SW 1271 (cell line): ENCODE measurements at places on chromosomes 16 and 17.

DNA sequence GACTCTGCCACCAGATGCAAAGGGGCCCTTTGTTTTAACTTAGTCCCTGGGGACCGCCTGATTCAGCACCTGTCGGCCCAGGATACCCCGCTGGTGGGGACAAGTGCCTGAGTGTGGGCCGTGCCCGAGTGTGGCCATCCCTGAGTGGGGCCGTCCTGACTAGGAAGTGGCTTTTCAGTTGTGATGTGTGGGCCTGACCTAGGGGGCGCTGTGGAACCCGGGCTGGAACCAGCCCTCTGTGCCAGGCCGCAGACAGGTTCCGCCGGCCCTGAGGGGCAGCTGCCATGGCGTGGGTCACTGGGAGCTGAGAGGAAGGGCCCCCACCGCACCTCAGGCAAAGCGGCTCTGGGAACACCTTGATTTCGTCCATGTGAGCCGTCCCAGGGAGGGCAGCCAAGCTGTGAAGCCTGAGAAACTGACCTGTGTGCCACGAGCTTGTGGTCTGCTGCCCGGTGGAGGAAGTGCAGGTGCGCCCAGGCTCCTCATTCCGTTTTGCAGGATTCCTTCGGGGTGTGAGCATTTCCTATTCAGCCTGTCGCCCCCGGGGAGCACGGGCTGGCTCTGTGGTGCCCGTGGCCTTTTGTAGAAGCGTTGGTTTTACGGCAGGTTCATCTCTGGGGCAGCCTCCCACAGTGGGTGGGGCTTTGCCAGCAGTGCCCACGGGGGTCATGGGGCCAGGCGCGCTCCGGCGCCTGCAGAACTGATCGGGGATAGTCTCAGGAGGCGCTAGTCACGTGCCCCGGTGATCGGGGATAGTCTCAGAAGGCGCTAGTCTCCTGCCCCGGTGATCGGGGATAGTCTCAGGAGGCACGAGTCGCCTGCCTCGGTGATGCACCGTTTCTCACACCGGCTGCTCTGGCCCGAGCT is 5.3 kb downstream of the RPL13 start:
- no peak for DNase-seq

DNA sequence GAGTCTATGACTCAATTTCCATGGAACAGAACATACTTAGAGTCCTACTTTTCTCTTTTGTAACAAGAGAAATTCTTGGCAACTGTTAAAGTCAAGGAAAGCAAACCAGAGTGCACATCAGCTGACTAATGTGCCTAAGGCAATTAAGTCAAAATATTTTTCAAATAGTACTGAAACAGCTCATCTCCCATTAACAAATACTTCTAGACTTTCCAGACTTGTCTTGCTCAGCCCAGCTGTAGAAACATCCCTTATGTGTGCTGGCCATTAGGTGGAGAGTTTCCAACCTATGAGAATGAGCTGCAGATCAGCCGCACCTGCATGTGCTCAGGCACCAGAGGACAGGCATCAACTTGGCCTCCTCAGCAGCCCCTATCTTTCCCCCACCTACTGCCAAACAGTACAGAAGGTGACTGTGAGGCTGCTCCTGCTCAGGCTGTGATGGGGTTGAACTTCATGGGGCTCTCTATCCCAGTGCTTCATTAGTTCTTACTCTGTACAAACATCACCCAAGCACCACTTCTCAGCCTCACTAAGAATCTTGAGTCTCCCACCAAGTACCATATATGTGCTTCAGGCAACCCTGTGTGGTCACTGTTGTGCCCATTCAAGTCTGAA is 32.2 kb downstream of the TEX2 start:
- no peak for DNase-seq

DNA sequence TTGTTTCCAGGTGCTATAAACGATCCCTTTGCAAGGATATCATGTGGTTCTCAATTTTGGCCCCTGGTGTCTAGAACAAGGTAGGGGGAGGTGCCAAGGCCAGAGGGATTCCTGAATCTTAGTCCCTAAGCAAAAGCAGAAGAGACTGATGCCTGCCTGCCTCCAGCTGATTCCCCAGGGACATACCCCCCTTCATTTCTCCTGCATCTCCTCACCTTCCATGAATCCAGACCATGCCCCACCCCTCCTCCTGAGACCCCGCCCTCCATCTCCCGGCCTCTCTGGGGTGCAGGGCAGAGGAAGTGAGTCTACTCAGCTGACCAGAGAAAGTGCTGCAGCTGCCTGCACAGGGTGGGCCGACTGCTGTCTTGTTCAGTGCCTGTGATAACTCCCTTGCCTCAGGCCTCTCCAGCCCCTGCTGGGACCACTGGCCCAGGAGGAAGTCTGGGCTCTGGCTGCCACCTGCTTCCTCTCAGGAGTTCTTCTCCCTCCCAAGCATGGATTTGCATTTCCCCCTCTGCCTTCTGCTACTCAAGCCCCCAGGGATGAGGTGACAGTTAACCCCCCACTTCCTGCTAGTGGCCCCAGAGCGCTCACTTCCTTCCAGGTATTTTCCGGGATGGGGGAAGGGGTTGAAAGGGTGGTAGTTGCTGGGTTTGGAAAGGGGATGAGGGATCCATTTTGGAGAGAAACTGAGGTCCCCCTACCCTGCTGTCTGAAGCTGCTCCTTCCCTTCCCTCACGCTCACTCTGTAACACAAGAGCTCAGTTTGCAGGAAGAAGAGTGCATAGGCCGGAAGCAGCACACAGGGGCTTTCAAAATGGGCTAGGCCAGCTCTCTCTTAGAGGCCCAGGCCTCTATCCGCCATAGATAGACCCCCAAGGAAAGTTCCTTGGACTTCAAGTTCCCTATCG is 10.5 kb upstream of the TSPOAP1 start:
- DNase-seq = no peak

- DNase-seq = no peak
Observed at GRCh38 chr17:28372203-28372944, 880 bp downstream of the SARM1 start.

GRCh38 chr16:64390102-64390501 is 731.8 kb downstream of the CDH11 start:
- DNase-seq = no peak

DNA sequence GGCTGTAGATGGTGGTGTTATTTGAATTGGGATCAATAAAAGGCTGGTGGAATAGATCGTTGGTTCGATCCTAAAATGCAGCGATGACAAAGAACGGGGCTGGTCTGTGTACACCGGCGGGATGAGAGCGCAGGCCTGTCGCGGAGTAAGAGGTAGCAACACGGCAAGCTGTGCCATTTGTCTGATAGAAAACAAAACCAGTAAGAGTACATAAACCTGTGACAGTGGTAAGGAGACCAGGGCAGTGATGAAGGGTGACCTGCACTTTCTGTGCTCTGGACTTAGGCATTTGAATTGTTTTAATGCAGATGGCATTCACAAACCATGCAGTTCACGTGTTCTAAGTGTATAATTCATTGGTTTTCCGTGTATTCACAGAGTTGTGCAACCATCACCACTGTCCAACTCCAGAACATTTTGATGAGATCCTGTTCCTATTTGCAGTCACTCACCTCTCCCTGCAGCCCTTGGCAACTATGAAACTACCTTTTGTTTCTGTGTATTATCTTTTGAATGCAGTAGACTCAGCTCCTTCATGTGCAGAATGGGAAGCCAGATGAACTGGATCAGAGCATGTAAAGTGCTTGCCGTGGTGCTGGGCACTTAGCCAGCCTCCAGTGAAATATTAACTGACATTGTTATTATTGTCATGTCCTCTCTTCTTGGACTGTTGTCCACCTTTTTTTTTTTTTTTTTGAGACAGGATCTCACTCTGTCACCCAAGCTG is 286.1 kb downstream of the SNX29 start:
- no peak for DNase-seq

GRCh38 chr16:1426734-1427471 is 4.0 kb upstream of the PERCC1 start:
- no peak for DNase-seq

GRCh38 chr16:79595931-79596450 is 4.5 kb downstream of the MAF start:
- DNase-seq = no peak

DNA sequence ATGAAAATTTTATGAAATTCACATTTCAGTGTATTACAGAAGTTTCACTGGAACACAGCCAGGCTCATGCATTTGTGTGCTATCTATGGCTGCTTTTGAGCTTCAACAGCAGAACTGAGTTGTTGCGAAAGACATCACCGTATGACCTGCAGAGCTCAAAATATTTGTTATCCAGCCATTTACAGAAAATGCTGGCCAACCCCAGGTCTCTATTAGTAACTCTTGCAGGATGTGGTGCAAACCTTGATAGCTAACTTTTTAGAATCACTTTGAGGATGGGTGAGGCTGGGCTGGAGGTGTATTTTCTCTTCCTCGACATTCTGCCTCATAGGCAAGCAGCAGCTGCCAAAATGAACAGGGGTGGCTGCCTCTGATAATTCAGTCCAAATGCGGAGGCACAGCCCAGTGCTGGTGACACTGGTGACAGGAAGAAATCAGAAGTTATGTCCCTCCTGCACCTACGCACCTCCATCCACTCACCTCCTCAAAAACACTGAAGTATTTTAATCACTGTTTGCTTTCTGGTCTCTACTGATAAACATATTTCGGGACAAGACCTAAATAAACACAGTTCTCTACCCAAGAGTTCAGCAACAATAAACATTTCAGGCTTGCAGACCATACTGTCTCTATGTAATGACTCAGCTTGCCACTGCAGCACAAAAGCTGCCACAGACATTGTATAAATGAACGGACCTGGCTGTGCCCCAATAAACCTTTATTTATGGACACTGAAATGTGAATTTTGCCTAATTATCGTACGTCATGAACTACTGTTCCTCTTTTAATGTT is 28.5 kb downstream of the ARHGAP17 start:
- DNase-seq = no peak

- no peak for DNase-seq
Observed at GRCh38 chr16:61465285-61465684, 571.0 kb downstream of the CDH8 start.

GRCh38 chr16:87066133-87067002 is 250.8 kb downstream of the C16orf95 start:
- no peak for DNase-seq

DNA sequence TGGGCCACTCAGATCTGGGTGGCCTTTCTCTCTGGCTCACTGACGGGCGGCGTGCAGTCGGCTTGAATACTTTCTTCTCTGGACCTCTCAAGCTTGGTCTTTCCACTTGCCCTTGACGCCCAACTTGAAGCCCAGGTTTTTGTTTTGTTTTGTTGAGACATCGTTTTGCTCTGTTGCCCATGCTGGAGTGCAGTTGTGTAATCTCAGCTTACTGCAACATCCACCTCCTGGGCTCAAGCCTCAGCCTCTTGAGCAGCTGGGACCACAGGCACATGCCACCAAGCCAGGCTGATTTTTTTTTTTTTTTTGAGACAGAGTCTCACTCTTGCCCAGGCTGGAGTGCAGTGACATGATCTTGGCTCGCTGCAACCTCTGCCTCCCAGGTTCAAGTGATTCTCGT is 22.7 kb upstream of the KIF19 start:
- no peak for DNase-seq

DNA sequence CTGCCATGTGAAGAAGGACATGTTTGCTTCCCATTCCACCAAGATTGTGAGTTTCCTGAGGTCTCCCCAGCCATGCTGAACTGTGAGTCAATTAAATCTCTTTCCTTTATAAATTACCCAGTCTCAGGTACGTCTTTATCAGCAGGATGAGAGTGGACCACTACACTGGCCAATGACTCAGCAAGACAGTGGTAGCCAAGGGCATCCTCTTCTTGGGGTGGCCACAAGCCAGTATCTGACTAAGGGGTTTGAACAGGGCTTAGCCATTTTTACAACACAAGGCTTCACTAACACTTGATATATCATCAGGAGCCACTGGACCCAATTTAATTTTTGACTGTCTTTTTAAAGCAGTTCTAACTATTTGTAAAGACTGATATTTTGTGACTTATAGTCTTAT is 21.1 kb upstream of the KRT24 start:
- no peak for DNase-seq

GRCh38 chr16:49993579-49993978 is 31.4 kb upstream of the CNEP1R1 start:
- DNase-seq = no peak

DNA sequence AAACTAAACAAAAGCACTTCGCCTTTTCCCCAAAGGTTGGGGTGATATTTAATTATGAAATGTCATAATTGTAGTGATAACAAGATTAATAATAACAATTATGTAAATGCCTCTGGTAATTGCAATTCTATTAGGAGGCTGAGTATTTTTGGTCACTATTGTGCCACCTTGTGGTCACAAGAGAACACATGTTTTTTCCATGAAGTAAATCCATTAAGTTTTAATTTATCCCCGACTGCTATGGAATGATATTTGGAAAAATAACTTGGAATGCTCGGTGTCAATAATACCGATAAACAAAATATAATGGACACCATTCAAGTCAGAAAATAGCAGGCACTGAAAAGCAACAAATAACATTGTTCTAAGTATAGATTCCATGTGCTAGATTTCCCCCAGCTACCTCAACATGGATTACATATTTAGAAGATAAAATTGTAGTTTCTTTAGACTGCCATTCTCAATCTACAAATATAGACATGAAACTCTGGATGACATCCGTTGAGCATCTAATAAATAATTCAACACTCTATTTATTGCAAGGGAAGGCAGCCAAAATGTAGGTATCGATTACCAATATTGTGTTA is 25.0 kb upstream of the KCNJ2 start:
- no peak for DNase-seq

DNA sequence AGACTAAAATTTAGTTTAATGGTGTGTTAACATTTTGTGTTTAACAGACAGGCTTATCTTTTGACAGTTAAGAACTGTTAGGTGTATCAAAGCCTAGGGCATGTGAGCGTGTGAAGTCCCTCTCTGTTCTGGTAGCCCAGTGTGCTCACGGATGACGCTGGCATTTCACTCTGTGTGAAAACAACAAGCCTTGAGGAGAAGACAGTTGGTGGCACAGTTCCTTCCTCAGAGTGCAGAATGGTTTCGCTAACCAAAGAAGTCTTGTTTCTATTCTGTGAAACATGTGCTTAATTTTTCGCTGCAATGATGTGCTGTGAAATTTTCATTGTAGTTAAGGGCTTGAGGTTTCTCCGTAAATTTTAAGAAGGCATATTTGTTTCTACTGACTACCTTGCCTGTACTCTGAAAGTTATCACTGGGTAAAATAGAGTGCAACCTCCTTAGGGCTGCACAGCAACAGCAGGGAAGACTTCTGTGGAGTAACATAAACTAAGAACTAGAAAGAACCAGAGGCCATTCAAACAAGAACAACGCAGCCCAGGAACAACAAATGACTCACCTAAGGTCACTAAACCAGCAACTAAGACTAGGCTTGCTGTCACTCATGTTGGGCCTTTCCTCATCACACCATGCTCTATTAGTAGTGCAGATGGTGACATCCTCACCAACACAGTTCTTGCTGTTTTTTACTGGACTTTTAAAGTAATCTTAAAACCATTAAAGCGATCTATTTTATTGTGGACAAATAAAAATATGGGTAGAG is 33.4 kb downstream of the BRD7 start:
- DNase-seq = no peak

- DNase-seq = no peak
Observed at GRCh38 chr17:4566785-4567184, 6.4 kb upstream of the GGT6 start.

- no peak for DNase-seq
Observed at GRCh38 chr16:11781773-11782172, 15.3 kb downstream of the ZC3H7A start.
